ENCODE measurements at places on chromosomes 2 and 18. TPM values are rescaled to one million over a fixed set of nuclear protein-coding genes. Genes with fewer than 3 reads are reported as not detected.
A peak's percentile ranks its signal among the peaks of the same experiment; 100 is the strongest.

- H3K27ac ChIP-seq, result no peak overlapping the region
- DNase-seq, result no peak
- no peaks in the 10 kb centered on the region for H3K27me3 ChIP-seq
- H3K4me3 ChIP-seq, result no peak overlapping the region
Observed at GRCh38 chr2:234655706-234656105, 158.8 kb upstream of the ARL4C start.

DNA sequence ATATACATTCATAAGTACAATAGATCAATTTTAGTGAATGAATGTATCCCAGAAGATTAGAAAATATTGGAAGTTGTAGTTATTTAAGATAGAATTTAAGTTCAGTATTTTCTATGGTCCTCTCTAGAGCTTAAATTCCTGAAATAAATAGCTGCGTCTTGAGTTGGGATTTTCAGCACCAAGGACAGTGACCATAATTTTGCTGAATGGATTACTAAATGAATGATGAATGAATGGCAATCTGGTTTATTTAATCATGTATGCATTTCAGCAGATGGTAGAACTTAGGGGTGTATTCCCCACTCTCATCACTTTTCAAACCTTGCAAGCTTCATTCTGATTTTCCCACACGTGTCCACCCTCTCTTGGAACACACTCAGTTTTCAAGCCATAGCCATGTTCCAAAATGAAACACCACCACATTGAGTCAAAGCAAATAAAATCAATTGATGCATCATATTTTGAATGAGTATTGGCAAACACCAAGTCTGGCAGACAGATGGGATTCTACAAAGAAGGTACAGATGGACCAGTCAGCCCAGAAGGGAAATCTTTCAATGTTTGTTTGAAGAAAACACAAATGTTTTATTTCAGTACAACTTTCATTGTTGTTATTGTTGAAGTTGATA is 362.2 kb upstream of the NXPH2 start:
- H3K27ac ChIP-seq, result no peak overlapping the region
- no peak for DNase-seq
- H3K4me3 ChIP-seq, result no peak overlapping the region
- H3K36me3 ChIP-seq, result no peaks in the 10 kb centered on the region

The AKAIN1 gene
- total RNA-seq, result not detected

GRCh38 chr2:25421820-25422411 is 80.2 kb upstream of the DNMT3A start:
- H3K4me3 ChIP-seq, result no peak overlapping the region
- no peak overlapping the region for H3K27ac ChIP-seq
- no peaks in the 10 kb centered on the region for H3K36me3 ChIP-seq
- no peak for DNase-seq
- no peaks in the 10 kb centered on the region for H3K4me1 ChIP-seq

The CACNB4 gene
- total RNA-seq, result 4.1 TPM

The CFAP65 gene
- total RNA-seq, result 0.13 TPM

GRCh38 chr2:148561389-148561788 is 83.2 kb upstream of the EPC2 start:
- no peak for DNase-seq
- H3K4me1 ChIP-seq, result no peaks in the 10 kb centered on the region
- H3K27ac ChIP-seq, result no peak overlapping the region
- H3K4me3 ChIP-seq, result no peak overlapping the region

DNA sequence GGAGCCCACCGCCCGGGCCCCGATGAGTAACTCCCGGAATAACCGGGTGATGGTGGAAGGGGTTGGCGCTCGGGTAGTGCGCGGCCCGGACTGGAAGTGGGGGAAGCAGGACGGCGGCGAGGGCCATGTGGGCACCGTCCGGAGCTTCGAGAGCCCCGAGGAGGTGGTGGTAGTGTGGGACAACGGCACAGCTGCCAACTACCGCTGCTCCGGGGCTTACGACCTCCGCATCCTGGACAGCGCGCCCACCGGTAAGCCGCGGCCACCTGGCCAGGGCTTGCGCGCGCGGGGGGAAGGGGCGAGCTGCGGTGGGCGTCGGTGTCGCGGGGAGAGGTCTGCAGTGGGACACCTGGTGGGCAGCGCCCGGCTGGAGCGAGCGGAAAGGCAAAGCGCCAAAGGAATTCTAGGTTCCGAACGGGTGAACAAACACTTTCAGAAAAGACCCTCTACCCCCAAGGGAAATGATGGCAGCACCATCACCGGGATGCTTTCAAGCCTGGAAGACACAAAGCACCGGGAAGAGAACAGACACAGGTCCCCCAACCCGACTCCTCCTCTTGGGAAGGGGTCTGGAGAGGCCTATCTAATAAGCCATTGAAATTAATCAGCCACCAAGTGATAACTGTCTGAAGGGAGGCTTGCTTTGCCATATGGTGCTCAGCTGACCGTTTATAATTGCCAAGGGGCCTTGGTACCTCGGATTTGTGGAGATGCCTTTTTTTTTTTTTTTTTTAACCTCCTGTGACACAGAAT is 1.1 kb downstream of the MIB1 start:
- no peak for DNase-seq
- peaks cover 6% of the 10 kb centered on the region for H3K4me1 ChIP-seq
- H3K27ac ChIP-seq, result peak overlapping the region; percentile 14

- no peak overlapping the region for H3K27ac ChIP-seq
- no peak for DNase-seq
- no peaks in the 10 kb centered on the region for H3K36me3 ChIP-seq
- no peaks in the 10 kb centered on the region for H3K27me3 ChIP-seq
- H3K4me3 ChIP-seq, result no peak overlapping the region
Observed at GRCh38 chr2:61443342-61444041, 27.4 kb downstream of the USP34 start.

The CFAP221 gene
- 0.71 TPM for total RNA-seq

The TMEM178A gene
- total RNA-seq, result 14.0 TPM

DNA sequence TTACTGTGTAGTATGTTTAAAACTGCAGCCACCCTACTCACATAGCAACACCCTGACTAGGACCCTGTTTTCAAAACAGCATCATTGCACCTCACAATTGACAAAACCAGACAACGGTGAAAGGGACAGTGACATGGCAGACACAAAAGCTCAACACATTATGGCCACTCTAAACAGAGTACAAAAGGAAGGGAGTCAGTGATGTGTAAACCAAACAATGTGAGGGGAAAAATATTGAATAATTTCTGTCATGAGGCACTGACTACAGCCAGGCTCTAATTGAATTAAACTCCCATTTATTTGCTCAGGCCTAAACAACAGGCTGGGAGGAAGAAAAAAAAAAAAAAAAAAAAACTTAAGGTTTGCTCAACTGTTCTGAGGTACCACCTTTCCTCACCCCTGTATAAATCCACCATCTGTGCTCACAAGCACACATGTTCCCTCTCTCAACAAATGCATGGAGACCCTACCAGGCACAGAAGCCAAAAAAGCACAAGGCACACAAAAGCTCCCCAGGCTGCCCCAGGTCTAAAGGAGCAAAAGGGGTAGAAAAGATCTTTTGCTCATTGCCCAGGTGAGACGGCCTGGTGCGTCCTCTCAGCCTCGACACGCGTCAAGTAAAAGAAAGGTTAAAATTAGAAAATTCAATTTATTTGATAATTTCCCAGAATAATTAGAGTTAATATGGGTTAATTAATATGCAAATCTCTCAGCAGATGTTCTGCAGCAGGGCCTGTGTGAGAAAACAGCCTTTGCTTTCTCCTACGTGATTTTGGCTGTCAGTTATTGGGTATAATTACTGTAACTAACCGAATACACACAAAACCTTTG is 80.9 kb downstream of the ZEB2 start:
- peaks cover 10% of the 10 kb centered on the region for H3K4me1 ChIP-seq
- no peak overlapping the region for H3K4me3 ChIP-seq
- no peak for DNase-seq
- H3K36me3 ChIP-seq, result no peaks in the 10 kb centered on the region
- H3K27ac ChIP-seq, result no peak overlapping the region

The DSC1 gene
- not detected for total RNA-seq

DNA sequence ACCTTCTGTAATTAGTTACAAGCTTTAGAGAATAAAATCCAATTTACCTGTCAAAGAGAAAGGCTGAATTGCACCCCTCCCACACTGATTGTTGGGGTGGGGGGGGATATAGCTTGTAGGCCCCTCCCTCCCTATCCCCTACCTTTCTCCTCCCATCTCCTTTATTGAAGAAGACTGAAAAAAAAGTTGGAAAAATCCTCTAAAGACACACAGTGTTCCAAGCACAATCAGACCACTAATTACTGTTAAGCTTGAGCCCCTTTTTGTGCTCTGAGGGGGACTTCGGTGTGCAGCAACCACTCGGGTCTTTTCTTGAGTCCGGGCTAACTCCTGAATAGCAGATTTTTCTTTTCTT is 43.0 kb upstream of the FZD5 start:
- H3K36me3 ChIP-seq, result no peaks in the 10 kb centered on the region
- no peak for DNase-seq
- H3K4me1 ChIP-seq, result peaks cover 27% of the 10 kb centered on the region
- no peak overlapping the region for H3K4me3 ChIP-seq
- H3K27me3 ChIP-seq, result no peaks in the 10 kb centered on the region

GRCh38 chr18:56382541-56382940 is 255.9 kb downstream of the TXNL1 start:
- no peaks in the 10 kb centered on the region for H3K4me1 ChIP-seq
- no peaks in the 10 kb centered on the region for H3K36me3 ChIP-seq
- no peak overlapping the region for H3K4me3 ChIP-seq
- no peak for DNase-seq

The REG1B gene
- not detected for total RNA-seq

Data from H1 (cell line).